ENCODE measurements at places on chromosomes 16 and 17. TPM values are rescaled to one million over a fixed set of nuclear protein-coding genes. Genes with fewer than 3 reads are reported as not detected.

DHRS7C gene
- not detected for total RNA-seq

CRHR1 gene
- total RNA-seq, result not detected

MYH13 gene
- total RNA-seq, result not detected

KRT36 gene
- not detected for total RNA-seq

FNDC8 gene
- not detected for total RNA-seq

Measured in hair follicular keratinocyte (primary cell).